ENCODE measurements at places on chromosomes 2 and 18.
A peak's percentile ranks its signal among the peaks of the same experiment; 100 is the strongest.

DNA sequence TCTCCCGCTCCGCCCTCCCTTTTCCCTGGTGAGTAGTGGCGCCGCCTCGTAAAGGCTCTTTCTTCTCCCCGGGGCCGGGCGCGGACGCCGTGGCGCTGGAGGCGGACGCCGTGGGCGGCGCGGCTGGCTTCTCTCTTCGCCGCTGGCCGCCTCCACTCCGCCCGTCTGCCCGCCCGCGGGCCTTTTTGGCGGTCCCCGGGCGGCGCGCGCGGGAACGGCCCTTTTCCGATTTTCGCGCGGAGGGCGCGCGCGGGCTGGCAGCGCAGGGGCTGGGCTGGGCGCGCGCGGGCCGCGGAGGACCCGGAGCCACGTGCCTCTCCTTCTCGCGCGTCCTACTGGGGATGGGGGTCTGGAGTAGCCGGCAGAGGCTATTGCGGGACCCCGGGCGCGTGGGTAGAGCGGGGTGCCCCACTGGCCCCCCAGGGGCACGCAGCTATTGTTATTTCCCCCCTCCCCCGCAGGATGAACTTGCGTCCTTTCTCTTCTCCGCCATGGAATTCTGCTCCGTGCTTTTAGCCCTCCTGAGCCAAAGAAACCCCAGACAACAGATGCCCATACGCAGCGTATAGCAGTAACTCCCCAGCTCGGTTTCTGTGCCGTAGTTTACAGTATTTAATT lies 472 bp downstream of the SLC20A1 start:
- peak; percentile 71 for DNase-seq

DNA sequence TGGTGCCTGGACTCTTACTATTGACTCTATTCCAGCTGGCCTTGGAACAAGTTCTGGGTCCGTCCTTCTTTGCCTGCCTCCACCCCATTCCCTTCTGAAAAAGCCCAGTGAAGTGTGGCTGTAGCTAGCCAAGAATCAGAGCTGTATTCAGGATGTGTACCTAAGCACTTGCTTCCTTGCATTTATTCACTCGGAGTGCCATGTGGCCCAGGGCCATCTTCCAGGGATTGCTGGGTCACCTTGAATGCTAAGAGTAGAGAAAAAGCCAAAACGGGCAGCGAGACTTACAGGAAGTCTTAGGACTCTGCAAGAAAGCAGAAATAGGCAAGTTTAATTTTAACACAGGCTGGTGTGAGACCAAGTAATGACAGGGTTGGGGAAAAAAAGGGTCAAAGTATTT lies 4.1 kb downstream of the ITGA6 start:
- DNase-seq = no peak

GRCh38 chr2:25341753-25342371 lies at the start of gene DNMT3A:
TSS of gene DNMT3A (minus strand) at chr2:25341925. CDS start at chr2:25313984, 27,941 bp downstream.
- DNase-seq = peak; percentile 78

GRCh38 chr2:98909317-98910211 lies 26.5 kb downstream of the CRACDL start:
- no peak for DNase-seq

DNA sequence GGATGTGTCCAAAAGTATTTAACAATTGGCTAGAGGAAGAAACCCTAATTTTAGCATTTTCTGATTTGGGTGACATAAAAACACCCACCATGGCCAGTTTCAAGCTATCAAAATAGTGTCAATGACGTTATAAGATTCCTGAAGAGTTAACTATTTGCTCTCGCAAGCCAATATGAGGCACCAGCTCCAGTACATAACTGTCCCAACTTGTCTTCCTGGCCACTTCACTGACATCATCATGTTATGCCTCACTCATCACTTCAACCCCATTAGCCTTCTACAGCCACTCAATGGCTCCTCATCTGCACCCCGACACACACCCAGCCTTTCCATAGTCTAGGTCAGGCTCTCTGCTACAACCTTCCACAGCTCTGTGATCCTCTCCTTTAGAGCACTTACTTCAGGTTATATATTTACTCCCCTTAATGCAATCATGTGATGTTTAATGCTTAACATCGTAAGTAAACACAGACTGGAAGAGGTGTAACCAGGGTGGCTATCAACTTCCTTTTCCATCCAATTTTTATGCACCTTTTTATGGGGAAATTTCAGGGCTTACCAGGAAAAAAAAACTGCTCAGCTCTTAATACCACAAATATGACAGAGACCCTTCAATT lies 158.7 kb downstream of the VWC2L start:
- DNase-seq = no peak

- DNase-seq = no peak
Observed at GRCh38 chr2:171287036-171287571, 126.4 kb upstream of the TLK1 start.

DNA sequence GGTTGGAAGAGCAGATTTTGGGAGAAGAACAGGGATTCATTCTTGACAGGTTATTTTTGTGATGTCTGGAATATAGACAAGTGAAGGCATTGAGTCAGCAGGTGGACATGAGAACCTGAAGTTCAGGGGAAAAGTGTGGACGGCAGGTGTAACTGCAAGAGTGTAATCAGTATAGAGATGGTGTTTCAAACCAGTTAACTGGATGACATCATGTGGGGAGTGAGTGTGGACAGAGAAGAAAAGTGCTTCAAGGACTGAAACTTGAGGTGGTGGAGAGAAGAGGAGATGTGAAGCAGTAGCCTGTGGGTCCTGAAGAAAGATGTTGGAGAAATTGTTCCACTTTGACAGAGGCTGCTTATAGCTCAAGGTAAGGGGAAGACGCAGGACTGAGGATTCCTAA lies 7.1 kb downstream of the IL1RL1 start:
- DNase-seq = no peak

DNA sequence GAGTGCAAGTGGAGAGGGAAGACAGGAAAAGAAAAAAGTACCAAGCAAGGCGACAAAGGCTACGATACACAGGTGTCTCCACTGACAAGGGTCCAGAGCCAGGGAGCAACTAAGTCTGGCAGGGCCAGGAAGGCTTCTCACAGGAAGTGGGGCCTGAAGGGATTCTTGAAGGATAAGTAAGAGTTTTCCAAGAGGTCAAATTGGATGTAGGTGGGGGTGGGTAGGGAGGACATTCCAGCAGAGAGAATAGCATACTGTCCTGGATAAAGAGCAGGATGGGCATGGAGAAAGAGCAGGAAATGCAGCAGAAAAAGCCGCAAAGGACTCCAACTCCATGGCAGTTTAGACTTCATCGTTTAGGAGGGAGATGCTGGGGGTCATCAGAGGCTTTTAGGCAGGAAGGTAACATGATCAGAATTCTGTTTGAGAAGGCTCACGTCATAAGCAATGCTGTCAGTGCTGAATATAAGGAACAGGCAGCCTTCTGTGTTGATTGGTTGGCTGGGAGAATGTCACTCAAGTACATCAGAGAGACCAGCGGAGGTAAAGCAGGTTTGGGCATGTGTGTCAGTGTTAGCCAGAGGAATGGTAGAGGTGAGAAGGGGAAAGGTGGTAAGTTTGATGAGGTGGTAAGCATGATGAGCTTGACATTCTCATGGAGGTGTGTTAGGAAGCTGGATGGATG lies 35.1 kb downstream of the ARHGAP25 start:
- no peak for DNase-seq

DNA sequence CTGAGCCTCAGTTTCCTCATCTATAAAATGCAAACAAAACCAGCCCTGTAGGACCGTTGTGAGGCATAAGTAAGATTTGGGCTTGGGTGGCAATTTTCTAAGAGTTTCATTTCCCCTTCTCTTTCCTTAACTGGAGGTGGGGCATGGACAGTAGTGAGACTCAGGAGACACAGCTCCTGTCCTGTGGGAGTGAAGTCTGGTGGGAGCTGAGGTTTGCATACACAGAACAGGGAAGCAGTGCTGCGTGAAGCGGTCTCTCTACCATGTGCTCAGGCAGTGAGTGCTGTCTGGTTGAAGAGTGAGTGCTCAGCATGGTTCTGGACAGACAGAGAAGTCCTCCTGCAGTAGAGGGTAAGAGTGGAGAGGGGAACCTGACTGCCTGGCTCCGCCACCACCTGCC lies 62.3 kb upstream of the MCFD2 start:
- no peak for DNase-seq

- DNase-seq = no peak
Observed at GRCh38 chr2:207491956-207492355, 37.8 kb upstream of the CREB1 start.

- no peak for DNase-seq
Observed at GRCh38 chr18:69664399-69664798, 263.7 kb downstream of the DOK6 start.

DNA sequence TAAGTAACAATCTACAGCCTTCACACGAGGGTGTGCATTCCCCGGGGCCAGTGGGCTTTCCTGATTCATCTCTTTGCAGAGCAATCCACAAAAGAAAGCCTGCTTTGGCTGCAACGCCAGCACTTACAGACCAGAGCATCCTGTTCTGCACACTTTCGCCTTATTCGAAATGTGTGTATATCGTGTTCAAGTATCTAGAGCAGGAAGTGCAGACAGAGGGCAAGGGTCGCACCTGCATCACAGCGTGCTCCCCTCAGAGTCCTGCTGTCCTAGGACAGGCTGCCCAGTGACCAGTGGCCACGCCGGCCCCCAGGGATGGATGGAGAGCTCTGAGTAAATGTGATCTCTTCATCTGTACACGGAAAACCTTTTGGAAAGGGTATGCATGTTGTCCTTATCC lies 264.3 kb downstream of the ZNF516 start:
- no peak for DNase-seq

DNA sequence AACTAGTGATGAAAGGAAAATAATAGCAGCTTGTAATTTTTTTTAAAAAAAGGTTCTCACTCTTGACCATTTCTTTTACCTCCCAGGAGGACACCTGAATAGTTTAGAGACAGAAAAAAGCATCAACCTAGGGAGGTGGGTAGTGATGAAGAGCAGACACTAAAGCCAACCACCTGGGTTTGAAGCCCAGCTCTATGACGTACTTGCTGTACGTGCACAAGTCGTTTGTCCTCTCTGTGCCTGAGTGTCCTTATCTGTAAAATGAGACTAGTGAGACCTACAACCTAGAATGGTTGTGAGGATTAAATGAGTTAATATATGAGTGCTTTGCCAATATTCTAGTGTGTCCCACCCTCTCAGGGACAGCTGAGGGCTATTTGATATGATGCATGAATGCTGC lies 5.8 kb downstream of the SLC1A4 start:
- DNase-seq = no peak

GRCh38 chr2:215236131-215236530 lies 75.7 kb upstream of the ATIC start:
- no peak for DNase-seq

DNA sequence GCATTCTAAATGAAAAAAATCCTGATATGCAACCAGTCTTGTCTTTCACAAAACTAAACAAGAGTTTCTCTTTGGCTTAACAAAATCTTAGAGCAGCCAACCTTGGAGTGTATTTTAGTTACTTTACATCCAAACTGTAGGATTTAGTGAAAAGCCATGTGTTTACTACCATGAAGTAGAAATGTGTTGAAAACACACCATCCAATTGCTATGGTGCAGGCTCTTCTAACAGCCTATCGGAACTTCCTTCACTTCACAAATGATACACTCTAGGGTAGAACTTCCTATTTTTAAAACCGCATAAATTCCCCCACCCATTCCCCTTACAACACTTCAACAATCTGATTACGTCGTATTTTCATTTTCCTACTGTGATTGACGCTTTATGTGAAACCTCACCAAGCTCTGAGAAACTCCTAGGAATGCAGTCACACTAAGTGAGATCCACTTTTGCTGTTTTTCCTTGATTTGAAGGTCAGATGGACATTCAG lies 74.4 kb upstream of the MAP4K4 start:
- DNase-seq = no peak

DNA sequence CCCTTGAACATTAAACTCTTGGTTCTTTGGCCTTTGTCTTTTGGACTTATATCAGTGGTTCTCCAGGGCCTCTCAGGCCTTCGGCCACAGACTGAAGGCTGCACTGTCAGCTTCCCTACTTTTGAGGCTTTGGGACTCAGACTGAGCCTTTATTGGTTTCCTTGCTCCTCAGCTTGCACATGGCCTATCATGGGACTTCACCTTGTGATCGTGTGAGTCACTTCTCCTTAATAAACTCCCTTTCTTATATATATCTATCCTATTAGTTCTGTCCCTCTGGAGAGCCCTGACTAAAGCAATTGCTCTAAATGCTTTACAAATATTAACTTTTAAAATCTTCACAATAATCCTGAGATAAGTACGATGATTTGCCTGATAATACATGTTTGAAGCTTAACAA lies 353.6 kb upstream of the TRIB2 start:
- DNase-seq = no peak

- DNase-seq = no peak
Observed at GRCh38 chr2:200484934-200485333, 24.9 kb downstream of the KCTD18 start.

GRCh38 chr2:200703127-200703925 lies 108.4 kb upstream of the BZW1 start:
- no peak for DNase-seq

GRCh38 chr2:204583773-204584172 lies 38.5 kb downstream of the PARD3B start:
- no peak for DNase-seq

DNA sequence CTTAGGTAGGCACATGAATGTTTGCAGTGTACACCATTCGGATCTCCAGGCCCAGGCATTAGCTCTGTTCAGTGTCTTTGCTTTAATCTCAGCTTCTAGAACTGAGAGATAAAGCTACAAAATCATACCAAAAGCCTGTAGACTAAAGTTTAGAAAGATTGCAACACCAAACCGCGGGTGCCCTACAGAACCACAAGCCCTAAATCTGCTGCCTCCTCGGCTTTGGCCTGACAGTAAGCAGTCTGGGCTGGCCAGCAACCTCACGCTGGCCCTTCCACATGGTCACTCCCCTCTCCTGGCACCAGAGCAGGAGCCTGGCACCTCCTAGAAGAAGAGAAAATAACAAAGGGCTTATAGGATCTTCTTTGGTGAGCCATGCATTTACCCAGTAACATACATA lies 8.9 kb upstream of the OSR1 start:
- no peak for DNase-seq

- no peak for DNase-seq
Observed at GRCh38 chr2:170320948-170321347, 143.0 kb downstream of the MYO3B start.

GRCh38 chr2:23602116-23602515 lies 217.1 kb downstream of the KLHL29 start:
- DNase-seq = no peak

DNA sequence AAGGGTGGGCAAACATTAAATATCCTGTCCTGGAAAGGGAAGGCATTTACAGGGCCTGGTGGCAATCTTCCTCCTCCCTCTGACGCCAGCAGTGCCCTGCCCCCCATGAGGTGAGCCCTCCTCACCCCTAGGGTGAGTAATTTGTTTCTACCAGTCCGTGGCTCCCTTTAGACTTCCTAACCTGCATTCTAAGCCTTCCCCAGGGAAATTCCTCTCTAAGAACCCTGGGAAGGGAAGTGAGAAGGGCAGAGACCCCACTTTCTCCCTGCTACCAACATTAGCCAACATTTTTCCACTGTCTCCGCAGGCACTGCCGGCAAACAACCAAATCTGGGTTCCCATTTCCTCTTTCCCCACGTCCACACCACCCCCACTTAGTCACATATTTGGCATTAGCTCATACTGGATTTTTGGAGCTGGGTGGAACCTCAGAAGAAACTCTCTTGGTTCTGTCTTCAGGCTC lies 69.3 kb downstream of the NRP2 start:
- DNase-seq = no peak

GRCh38 chr2:119251652-119252051 lies 28.0 kb downstream of the STEAP3 start:
- no peak for DNase-seq

Data from DND-41 (cell line).